ENCODE measurements at places on chromosomes 3 and 15.
A peak's percentile ranks its signal among the peaks of the same experiment; 100 is the strongest.

GRCh38 chr3:187208159-187208558 lies 10.9 kb downstream of the RTP1 start:
- DNase-seq: no peak

DNA sequence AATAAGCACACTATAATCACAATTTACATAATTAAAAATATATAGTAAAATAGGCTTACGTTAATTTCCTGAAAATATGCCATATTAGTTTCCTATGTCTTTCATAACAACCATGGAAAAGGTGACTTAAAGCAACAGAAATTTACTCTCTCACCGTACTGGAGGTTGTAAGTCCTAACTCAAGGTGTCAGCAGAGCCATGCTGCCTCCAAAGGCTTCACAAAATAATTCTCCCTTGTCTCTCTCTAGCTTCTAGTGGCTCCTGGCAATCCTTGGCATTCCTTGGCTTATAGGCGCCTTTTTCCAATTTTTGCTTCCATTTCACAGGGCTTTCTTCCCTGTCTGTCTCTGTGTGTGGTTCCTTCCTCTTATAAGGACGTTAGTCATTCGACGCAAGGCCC lies 7.6 kb downstream of the SI start:
- DNase-seq: no peak

- DNase-seq: no peak
These were observed 58.5 kb downstream of the CPA3 start for GRCh38 chr3:148923592-148923991.

GRCh38 chr3:152322756-152323155 lies 54.0 kb downstream of the MBNL1 start:
- no peak for DNase-seq

GRCh38 chr3:194184265-194184751 lies 48.4 kb downstream of the HES1 start:
- DNase-seq: no peak

DNA sequence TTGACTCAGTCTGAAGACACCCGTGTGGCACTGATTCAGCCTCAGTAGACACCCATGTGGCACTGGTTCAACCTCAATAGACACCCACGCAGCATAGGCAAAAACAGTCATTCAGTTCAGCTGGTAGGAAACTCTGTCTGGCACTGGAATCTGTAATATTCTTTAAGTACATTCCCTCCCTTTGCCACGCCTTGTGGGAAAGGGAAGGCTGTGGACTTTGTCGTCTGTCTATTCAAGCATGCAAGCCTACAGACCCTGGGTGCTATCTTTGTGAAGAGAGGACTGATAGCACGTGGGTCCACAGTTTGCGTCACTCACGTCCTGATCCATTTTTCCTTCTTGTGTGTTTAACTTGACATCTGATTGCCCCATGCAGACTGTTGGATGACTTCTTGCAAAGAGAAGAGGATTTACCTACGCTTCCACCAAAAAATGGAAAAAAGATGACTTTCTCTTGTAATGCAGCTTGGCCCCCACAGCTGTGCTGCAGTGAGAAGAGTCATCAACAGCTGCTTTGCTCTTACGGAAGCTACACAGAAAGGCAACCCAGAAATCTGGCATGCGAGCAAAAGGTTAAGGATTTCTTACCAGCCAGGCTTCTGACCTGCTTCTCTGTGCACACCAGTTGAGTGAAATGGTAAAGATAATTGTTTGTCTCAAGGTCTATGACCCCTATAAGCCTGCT lies 278.1 kb downstream of the ULK4 start:
- DNase-seq: no peak

DNA sequence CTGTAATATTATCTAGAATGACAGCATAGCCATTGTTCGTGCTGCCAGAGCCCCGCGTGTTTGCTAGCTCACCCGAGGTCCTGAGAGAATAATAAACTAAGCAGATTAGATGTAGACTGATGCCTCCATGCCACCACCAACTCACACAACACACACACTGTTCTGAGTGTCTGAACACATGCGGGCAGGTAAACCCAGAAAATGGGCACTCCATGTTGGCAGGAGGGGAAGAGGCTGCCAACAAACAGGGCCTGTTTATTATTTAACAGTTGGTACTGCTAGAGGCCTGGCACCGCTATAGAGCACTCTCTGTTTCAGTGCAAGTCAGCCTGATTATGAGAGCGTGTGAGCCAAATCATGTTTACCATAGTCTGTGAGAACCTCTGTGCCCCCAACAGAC lies 299.0 kb downstream of the ZBTB20 start:
- no peak for DNase-seq

DNA sequence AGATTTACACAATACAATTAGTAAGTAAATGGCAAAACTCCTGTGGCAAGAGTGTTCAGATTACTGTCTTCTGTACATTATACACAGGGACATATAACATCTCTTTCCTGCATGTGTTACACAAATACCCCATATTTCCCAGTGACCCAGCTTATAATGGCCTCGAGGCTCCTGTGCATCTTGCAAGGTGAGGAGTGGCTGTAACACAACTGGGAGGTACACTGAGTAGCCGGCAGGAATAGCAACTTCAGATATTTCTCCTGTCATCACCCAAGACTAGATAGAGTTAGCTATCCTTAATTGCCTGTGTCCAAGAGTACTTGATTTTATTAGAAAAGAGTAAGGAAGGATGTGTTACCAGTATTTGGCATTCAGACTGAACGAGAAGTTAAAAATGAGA lies 5.6 kb downstream of the GMPS start:
- DNase-seq: no peak

- no peak for DNase-seq
These were observed 292.6 kb downstream of the LRRC3B start for GRCh38 chr3:26915208-26915607.

GRCh38 chr15:88019656-88020055 lies 236.9 kb downstream of the NTRK3 start:
- DNase-seq: no peak

- DNase-seq: no peak
These were observed 109.3 kb upstream of the SCN10A start for GRCh38 chr3:38925351-38925750.

DNA sequence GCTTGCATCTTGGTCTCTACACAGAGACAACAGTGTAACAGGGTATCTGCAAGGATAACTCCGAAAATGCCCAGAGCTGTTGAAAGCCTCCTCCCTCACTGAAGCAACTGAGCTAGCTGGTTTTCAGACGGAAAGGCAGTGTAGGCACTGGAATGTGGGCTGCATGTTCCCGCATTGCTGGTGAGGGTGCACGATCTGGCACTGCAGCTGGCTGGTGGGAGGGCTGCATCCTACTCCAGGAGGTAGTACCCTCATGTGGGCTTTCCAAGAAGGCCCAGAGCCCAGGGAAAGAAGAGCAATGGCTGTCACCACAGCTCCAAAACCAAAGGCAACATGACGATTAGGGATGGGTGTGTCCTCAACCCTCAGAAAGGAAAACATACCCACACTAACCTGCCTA lies 28.7 kb upstream of the RPS17 start:
- DNase-seq: no peak

- no peak for DNase-seq
These were observed 588.9 kb downstream of the NTRK3 start for GRCh38 chr15:87667643-87668042.

DNA sequence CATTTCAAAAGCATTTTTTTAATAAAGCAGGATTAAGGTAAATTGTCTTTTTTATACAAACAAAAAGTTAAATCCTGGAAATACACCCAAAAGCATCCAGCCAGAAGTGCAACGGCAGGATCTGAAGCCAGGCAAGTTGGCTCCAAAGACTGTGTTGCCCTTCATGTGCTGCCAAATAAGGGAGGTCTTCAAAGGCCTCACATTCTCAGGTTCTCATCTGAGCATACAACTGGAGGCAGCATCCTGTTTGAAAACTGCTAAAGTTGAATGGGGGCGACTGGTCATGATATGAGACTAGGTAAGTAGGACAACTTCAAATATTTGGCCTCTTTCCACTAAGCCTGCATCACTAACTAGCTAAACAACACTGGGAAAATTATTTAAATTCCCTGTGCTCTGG lies 52.2 kb downstream of the IMPG2 start:
- DNase-seq: no peak

DNA sequence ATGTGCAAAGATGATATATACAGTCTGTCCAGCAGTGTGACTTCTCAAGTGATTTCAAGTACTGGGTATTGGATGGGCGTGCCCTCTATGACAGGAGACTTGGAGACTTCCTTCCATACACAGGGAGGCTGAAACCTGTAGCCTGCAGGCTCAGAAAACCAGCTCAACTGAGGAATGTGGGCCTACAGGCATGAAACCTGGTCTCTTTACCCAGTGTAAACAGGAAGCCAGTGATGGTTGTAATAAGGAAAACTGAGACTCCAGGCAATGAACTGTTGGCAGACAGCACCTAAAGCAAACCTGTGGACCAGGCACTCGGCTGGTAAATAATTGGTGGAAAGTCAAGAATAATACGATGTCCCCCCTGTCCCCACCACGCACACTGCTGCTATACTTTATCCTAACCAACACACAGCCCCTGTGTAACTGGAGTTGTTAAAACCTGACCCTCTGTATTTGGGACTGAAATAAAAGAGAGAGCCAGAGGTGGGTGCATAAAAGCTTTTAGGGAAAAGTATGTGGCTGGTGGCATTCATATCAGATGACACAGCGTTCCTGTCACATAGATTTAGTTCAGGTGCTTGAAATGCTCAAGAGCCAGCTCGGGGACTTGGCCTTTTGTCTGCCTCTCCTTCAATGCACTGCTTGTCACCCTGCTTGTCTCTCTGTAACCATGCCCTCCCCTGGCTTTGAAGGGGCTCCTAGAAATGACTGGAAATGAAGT lies 144.7 kb downstream of the TPRG1 start:
- DNase-seq: peak; percentile 12

DNA sequence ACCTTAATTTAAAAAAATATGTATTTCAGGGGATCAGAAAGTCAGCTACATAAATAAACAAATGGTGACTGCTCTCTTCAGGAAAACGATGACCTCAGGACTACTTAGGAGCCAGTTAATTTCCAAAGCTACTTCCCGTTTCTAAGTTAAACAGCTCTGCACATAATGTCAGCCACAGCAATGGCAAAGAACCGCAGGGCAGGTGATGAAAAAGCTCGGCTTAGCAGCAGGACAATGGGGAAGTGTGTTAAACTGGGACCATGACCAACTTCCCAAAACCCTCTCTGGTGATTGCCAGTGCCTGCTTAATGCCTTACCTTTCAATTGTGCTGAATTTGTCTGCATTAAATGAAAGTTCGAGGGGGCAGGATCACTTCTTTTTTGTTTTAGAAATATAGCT lies 258.9 kb downstream of the FHIT start:
- DNase-seq: no peak

GRCh38 chr15:89556413-89557262 lies 18.6 kb upstream of the TICRR start:
- DNase-seq: peak; percentile 63

All from WTC11 (cell line).